ENCODE measurements at places on chromosomes 3 and 15.

DNA sequence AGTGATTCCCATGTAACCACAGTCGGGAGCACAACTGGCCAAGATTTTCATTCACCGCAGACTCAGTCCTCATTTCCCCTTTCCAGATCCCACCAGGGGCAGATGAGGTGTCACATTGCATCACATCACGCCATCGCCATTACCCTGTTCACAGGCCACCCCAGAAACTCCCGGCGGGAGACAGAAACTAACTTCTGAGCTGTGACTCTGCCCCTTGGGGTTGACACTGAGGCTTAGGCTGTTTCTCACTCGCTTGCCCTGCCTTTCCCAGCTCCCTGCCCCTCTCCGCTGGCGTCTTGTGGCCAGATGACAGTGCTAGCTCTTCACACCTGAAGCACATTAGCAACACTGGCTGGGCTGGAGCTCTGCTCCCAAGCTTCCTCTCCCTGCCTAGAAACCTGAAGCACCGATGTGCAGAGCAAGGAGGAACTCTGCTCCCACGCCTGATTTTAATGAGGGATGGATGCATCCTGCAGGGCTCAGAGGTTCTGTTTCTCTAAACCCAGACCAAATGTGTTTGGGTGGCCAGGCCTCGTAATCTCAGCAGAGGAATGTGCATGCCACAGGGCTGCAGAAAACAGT, 88.8 kb upstream of the CTDSPL start:
- no peak for DNase-seq

DNA sequence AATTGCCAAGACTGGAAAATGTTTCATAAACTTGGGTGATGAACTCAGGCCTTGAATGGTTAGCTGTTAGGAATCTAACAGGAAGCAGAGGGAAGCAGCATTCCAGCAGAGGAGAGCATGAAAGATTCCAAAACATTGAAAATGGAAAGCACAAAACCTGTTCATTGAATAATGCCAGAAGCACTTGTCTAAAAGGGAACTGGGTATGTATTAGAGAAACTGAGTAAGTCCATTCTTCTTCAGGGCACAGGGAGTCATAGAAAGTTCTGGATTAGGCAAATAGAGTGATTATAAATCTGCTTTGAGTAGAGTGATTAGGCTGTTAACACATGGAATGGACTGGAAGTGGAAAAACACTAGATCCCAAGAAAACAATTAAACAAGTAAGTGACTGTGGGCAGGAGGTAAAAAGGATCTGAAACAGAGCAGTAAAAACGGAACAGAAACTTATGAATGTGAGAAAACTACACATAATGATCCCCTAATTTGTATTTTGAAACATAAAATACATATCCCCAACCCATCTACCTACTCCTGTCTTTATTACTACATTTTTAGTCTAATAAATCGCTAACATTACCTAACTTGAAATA, 343.4 kb downstream of the TBC1D5 start:
- DNase-seq, result no peak

- DNase-seq, result no peak
These were observed 34.1 kb downstream of the ATP13A5 start for GRCh38 chr3:193344486-193344885.

- DNase-seq, result no peak
These were observed 210.1 kb upstream of the ARHGEF26 start for GRCh38 chr3:153911116-153911515.

DNA sequence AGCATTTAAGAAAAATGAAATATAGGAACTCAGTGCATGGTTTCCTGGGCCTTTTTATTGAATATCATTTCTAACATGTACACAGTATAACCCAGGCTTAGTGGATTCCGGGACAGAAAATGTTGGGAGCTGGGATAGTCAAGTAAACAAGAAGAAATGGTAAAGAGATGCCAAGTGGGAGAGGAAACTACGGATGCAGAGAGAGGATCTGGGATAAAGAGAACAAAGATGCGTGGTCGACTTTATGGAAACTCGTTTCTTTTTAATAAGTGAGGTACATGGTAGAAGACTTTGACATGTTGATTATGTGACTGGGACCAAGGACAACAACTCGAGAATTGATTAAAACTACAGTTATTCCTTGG, 1.2 kb upstream of the GPR176 start:
- DNase-seq, result no peak

DNA sequence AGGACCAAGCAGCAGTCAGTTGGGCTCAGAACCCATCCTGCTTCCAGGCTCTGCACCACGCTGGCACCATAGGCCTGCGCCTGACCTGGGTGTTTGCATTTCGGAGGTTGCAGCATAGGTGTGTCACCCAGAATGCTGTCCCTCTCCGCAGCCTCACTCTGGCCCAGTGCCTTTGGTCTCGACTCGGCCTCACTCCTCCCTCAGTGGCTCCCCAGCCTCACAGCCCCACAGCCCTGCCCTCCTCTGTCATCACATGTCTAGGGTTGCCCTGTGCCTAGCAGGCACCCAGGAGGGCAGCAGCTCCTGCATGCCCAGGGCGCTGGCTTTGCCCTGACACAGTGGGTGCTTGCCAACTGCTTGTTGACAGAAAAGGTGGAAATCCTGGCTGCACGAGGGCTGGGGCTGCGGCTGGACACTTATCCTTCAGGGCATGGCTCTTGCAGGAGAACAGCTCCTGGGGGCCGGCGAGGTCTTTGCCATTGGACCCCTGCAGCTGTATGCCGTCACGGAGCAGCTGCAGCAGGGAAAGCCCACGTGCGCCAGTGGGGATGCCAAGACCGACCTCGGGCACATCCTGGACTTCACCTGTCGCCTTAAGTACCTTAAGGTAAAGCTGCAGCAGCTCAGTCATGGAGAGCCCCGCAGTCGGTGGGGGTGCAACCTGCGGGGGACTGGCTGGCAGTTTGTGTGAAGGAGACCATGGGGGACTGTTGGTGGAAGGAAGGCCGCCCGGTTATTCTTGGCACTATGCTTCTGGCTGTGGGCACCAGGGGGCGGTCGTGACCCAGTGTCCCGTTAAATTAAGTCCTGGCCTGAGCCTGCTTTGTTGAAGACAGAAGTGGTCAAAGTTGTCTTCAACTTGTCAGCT, 16.2 kb downstream of the NISCH start:
- no peak for DNase-seq

DNA sequence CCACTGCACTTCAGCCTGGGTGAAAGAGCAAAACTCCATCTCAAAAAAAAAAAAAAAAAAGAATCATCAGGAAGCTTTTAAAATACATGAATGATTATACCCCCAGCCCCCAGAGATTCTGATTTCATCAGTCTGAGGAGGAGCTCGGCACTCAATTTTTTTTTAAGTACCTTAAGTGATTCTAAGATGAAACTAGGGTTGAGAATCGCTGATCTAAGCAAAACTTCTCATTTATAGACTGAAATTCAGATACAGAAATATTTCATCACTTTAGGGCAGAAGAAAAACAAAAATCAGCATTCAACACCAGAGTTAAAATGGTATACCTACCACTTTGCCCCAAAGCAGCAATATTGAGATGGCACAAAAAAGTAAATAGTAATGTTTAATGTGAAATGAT, 24.7 kb downstream of the CPA3 start:
- DNase-seq, result no peak

DNA sequence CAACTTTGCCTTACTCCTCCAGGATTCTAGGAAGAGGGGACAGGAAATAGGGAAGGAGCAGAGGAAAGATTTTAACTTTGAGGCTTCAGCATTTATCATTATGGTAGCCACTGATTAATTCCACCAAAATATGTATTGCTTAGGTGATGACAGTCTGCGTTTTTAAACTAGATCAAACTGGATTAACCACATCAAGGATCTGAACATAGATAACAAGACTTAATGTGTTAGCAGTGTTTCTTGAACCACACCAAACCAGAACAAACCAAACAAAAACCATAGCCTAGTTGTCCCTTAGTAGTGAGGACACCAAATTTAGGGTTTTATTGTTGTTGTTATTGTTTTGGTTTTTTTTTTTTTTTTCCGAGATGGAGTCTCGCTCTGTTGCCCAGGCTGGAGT, 113.5 kb upstream of the LMOD3 start:
- DNase-seq, result no peak

DNA sequence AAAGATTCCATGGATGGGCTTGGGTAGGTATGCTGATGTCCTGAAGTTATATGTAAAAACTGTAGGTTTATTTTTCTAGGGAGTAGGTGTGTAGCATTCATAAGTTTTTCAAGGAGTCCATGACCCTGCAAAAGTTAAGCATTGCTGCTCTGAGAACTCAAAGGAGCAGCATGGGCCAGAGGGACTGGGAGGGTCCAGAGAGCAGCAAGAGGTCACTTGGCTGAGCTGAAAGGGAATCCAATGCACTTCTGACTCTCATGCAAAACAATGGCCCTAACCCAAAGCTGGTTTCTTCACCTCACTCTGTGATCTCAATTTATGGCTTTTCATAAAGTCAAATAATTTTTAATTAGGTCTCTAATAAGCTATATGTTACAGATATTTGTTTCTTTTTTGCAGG, 198.3 kb upstream of the GOLGA6L4 start:
- no peak for DNase-seq

GRCh38 chr3:19348941-19349564, 200.7 kb downstream of the KCNH8 start:
- no peak for DNase-seq

DNA sequence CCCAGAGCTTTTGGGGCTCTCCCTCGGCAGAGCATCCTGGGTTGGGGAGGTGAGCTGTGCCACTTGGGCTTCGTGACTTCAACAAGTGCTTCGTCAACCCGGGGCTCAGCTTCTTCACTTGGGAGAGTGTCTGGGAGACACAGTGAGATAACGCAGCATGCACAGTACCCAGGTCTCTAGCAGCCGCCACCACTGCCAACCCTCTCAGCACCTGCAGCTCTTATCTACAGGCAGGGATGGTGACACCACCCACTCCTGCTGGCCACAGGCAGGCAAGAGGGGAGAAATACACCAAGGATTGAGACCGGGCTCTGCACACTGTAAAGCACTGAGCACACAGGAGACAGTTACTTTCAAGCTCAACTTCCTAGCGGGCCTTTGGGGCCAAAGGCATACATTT, 11.6 kb downstream of the TKT start:
- DNase-seq, result no peak

DNA sequence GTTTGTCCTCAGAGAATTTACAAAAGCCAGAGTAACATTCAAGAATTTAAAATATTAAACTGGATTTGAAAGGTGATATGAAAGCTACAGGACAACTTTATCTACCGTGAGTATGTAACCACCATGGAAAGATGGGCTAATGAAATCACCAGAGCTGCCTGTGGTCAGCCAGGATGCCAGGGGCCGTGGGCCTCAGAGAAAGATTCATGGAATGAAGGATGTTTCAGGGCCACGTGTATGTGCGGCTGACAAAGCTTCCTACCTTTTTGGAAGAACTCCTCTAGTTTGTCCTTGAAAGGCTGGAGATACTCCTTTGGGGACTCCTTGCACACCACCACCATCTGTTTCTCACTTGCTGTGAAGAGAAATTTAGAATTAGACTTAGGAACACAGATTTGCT, 138.9 kb downstream of the GREM1 start:
- no peak for DNase-seq

GRCh38 chr3:8555725-8556472, 54.3 kb downstream of the LMCD1 start:
- no peak for DNase-seq

DNA sequence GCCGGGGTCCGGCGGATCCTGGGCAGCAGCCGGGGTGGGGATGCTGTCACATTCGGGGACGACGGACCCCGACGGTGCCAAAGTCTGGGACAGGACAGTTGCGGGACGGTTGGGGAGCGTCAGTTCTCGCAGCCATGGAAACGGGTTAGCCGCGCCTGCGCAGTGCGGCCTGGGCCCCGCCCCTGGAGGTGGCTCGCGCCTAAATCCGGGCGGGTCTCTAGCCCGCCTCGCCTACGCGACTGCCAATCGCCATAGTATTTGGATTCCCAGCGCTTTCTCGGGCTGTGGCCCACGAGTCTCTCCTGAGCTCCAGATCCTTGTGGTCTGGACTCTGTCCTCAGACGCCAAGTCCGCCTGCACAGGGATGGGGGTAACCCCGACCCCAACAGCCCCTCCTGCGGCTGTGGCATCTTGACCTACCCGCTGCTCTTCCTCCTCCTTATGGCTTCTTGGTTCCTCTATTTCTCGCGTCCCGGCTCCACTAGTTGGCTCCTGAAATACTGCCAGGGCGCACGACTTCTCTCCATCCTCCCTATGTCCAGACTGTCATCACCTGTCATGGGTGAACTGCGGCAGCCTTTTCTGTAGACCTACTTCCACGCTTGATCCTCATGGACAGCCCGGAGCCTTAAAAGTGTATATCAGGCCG, at the start of gene ZMYND10:
Gene ZMYND10, minus strand, starts transcription at position 147 of the 649 bp plus-strand sequence. CDS start 153 bp downstream, outside the sequence.
- no peak for DNase-seq

DNA sequence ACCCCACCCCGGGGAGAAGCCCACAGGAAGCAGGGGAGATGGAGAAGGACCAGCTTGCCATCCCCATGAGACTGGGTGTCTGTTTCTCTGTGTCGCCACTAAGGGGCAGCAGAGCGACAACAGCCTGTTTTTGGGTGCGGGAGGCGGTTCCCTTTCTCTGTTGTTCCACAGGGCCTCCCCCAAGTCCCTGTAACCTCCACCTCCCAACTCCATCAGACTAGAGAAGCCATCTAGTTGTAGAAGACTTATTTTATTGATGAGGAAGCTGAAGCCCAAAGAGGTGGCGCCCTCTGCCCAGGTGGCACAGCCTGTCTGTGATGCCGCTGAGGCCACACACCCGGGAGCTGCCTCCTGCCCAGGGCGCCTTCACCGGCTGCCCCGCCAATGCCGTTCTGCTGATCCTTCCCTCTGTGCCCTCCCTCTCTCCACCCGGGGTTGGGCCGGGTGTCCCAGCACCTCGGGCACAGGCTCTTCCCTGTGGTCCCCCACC, 3.9 kb upstream of the CCDC9B start:
- DNase-seq, result peak; percentile 68

DNA sequence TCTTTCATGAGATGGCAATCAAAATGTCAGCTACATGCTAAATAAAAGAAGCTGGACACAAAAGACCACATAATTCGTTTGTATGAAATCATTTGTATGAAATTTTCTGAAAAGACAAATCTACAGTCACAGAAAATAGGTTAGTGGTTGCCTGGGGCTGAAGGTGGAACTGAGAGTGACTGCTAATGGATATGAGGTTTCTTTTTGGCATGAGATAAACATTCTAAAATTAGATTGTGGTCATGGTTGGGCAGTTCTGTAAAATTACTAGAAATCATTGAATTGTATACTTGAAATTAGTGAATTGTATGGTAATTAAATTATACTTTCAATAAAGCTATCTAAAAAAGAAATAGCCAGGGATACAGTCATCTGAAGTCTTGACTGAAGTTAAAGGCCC, 2.7 kb upstream of the DMXL2 start:
- no peak for DNase-seq

- DNase-seq, result no peak
These were observed 264.0 kb downstream of the RBMS3 start for GRCh38 chr3:29544701-29545363.

Data from SHP77 treated with DMSO at 0.1 percent for 48 hours (cell line).